ENCODE measurements at places on chromosomes 7 and 10.

DNA sequence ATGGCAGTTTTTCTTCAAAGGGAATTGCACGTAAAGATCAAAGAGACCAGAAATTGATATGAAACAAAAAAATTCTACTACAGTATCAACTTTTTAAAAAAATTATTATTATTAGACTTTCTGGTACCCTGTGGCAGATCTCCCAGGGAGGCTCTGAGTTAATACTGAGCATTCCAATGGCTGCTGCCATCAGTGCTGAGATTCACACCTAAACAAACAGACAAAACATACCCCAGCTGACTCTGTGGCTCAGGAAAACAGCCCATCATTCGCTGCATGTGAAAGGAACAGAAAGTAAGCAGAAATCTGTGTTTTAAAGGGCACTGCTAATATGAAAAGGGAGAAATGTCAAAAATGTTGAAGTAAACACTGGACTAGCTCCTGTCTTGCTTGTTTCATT lies 118.4 kb downstream of the GRM3 start:
- no peak for DNase-seq

GRCh38 chr10:104144931-104145330 lies 23.0 kb downstream of the SFR1 start:
- DNase-seq, result no peak

GRCh38 chr7:44258865-44259546 lies 58.2 kb downstream of the YKT6 start:
- DNase-seq, result no peak

- DNase-seq, result no peak
Measured at GRCh38 chr10:84311576-84311975, 16.8 kb upstream of the CCSER2 start.

DNA sequence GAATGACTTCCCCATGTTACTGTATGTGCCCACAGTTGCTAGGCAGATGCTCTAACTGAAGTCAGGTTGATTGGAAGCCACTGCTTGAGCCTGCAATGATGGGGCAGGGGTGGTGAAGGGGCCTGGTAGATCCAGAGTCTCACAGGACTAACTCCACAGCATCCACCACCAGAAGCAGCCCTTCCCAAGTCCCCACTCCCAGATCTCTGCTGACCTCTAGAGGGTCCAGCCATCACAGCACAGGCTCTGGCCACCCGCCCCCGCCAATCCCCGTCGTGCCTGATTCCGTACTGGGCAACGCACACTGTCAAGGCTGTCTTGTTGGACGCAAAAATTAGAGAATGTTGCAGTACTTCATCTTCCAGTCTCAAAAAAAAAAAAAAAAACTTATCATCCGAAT lies 136.8 kb upstream of the PDE1C start:
- DNase-seq, result no peak

DNA sequence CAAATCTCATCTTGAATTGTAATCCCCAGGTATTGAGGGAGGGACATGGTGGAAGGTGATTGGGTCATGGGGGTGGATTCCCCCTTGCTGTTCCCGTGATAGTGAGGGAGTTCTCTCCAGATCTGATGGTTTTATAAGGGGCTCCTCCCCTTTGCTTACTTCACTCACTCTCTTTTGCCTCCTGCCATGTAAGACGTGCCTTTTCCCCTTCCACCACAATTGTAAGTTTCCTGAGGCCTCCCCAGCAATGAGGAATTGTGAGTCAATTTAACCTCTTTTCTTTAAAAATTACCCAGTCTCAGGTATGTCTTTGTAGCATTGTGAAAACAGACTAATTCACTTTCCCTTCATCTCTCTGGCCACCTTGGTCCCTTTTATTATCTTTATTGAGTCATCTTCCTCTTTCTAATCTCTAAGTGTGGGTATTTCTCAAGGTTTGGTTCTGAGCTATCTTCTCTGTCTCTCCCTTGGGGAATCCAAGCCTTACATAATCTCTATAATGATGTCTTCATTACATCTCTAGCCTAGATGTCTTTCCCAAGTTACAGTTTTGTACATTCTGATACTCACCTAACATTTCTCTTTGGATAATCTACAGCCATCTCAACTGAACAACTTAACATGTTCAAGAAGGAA lies 99.1 kb upstream of the JCAD start:
- DNase-seq, result no peak

DNA sequence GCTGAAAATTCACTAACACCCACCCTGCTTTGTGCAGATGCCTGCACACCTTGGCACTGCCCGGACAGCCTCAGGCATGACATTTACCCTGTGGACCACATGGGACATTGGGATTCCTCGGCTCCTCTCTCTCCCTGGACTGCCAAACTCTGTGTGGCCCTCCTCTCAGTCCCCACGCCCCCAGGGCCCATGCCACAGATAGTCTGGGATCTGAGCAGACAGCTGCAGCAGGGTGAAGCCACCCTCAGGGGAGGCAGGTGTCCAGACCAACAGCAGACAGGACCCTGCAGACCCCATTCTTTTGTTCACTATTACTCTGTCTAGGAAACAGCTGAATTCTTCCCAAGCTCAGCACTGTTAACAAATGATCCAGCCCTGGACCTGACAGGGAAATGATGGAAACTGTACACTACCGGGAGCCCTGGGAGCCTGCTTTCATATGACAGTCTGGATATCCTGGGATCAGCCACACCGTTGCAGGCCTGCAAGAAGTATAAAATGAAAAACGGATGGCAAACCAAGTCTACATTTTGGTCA lies 83.4 kb downstream of the VOPP1 start:
- no peak for DNase-seq

DNA sequence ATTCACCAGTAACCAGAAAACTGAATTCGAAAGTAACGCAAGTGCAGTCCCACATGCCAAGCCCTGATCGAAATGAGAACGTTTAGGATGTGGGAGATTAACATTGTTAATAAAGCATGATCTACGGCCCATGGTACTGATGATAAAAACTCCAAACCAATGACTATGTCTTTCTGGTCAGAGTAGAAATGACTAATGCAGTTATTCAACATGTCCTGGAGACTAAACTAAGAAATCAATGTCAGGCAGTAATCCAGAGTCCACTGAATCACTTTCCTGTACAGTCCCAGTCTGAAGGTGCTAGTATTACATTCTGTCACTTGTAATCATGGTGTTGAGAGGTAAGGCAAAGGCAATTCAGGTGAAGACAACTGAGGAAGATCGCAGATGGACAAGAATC lies 14.4 kb downstream of the NPSR1 start:
- DNase-seq, result no peak

DNA sequence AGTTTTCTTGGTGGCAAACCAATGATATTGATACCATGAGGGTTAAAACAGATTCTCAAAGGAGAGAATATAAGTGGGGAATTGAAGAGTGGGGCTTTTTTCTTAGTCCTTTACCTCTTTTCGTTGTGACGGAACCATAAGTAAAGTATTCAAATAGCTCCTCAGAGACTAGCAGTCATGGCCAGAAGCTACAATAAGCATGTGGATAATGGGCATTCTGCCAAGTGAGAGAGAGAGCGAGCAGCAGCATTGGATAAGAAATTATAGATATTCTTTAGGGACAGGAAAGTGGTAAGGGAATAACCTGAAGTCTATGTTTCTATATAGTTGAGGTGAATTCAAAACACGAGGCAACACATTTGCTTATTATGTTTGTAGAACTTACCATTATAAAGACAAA lies 235.1 kb downstream of the SEMA3E start:
- no peak for DNase-seq

DNA sequence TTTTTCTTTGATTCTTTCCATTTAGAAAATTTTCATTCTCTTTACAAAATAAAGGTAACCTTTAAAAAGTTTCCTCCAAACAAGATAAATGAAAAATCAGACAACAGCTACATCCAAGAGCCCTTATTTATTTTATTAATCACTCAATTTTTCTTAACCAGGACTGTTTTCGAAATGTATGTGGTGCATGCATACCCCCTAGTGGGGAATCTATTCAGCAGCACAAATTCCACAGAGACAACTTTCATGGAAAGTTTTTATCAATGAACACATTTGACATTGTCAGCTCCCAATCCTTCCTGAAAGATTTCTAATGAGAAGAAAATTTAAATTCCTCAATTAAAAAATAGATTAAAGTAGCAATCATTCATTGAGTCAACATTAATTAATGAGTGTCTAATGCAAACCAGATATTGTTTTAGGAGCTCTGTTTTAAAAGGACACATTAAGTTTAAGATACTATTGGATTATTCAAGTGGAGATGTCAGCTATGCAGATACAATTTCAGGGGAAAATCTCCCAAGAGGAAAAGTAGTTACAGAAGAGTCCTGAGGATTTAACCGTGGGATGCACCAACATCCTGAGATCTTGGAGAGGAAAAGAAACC lies 5.2 kb upstream of the HTR7 start:
- no peak for DNase-seq

DNA sequence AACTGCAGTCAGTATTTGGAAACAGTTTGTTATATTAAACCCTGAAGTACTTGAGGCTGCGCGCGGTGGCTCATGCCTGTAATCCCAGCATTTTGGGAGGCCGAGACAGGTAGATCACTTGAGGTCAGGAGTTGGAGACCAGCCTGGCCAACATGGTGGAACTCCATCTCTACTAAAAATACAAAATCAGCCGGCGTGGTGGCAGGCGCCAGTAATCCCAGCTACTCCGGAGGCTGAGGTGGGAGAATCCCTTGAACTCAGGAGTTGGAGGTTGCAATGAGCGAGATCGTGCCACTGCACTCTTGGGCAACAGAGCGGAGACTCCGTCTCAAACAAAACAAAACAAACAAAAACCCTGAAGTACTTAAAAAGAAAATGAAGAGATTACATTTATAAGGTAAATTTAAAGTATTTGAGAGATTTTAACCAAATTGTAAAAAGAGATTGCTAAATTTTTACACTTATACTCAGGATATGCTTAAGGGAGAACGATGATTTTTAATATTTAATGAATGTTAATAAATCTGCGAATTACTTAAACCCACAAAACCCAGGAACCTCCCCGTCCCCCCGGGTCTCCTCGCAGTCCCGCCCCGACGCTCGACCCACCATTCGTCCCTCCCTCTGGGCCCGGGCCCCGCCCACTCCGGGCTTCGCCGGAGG lies 425 bp upstream of the MTG1 start:
- no peak for DNase-seq

DNA sequence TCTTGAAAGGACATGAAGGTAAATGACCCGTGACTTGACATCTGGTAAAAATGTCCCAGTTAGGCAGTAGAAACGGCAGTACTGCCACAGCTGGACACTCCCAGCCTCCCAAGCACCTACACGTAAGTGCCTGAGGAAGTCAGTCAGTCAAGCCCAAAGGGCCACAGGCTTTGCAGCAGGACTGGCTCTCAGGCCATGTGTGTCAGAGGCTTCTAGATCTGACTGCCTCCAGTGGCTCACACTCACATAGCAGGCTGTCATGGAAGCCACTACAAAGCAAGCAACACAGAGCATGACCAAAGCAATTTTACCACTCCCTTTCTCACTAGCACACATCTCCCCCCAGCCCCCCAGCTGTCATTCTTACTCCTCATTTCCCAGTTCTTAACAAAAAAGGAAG lies 17.8 kb upstream of the CCNJ start:
- no peak for DNase-seq

DNA sequence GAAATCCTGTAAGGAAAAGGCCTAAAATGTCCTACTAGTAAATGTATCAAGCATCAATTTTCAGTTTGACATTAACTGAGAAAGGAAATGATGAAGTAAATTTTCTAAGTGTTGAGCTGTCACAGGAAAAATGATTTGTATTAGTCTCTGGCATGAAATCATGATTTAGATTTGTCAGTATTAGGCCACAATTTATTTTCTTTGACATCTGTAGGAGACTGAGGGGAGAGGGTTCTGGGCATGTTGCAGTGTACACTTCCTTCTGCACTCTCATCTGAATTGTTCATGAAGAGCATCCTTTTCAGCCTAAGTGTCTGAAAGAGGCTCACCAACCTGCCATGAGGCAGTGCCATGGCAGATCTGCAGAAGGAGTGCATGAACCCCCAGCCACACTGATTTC lies 15.9 kb downstream of the ADRB1 start:
- no peak for DNase-seq

- no peak for DNase-seq
Measured at GRCh38 chr10:73858013-73858708, 16.2 kb downstream of the CAMK2G start.

DNA sequence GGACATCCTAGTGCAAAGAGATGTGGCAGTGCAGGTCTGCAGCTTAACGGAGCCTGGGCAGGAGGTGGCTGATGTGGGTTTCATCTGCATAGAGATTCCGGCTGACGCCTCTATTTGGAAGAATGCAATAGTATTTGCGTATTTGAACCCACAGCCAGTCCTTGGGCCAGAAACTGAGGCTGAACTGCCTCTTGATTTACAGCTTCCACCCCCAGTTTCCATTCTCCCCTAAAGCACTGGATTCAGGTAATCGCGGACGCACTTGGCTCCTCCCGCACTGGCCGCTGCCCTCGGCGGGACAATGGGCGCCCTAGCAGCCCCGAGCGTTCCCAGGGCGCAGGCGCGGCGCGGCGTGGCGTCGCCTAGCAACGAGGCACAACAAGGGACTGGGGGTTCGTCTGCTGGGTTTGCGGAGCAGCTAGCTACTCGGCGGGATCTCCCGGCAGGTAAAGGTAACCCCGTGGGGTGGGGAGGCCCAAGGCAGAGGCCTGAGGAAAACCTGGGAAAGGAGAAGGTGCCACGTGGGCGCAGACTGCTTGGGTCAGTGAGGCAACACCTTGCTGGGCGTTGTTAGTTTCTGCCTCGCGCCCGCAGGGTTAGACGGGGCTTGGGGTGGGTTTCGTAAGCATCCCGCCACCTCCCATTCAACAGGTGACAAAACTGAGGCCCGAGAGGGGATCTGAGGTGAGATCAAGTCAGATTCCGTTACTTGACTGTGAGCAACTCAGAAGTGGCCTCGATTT lies at the start of gene ARMC3:
TSS of gene ARMC3 (plus strand) at position 393 of the 743 bp plus-strand sequence. CDS start 3,944 bp downstream, outside the sequence.
- DNase-seq, result peak; percentile 76

DNA sequence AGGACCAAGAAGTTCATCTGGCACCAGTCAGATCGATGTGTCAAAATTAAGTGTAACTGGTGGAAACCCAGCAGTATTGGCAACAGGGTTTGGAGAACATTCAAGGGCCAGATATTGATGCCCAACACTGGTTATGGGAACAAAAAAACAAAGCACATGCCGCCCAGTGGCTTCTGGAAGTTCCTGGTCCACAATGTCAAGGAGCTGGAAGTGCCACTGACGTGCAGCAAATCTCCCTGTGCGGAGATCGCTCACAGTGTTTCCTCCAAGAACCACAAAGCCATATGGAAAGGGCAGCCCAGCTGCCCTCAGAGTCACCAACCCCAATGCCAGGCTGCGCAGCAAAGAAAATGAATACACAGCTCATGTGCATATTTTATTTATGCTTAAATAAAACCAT lies 10.1 kb upstream of the C7orf33 start:
- DNase-seq, result no peak
